SHP77 treated with DMSO at 0.1 percent for 48 hours (cell line): ENCODE measurements at places on chromosomes 4 and X.
A peak's percentile ranks its signal among the peaks of the same experiment; 100 is the strongest.

- peak; percentile 97 for DNase-seq
These were observed 155.7 kb downstream of the CHIC2 start for GRCh38 chr4:53908661-53909078.

- DNase-seq: no peak
These were observed 2.5 kb downstream of the GALNT7 start for GRCh38 chr4:173171098-173171497.

- no peak for DNase-seq
These were observed 37.2 kb upstream of the FAM9B start for GRCh38 chrX:9071031-9071650.

DNA sequence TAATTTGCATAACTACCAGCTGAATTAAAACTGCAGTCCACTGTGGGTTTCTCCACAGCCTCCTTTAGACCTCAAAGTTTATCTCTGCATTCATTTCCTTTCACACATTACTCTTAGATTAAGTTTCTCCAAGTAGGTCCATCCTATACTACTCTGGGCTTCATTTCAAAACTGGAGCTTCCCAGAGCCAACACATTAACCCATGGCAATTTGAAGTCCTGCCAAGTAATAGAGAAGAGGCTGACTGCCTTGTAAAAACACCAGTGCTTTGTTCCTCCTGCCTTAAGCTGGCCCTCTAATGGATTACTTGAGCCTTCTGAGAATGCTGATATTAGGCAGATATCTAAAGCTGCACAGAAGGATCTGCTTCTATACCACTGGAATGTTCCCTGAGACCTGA is 997.2 kb upstream of the SLIT2 start:
- DNase-seq: no peak

- DNase-seq: no peak
These were observed 178.6 kb downstream of the ZNF674 start for GRCh38 chrX:46366381-46367207.
